ENCODE measurements at places on chromosomes 4 and X.

DNA sequence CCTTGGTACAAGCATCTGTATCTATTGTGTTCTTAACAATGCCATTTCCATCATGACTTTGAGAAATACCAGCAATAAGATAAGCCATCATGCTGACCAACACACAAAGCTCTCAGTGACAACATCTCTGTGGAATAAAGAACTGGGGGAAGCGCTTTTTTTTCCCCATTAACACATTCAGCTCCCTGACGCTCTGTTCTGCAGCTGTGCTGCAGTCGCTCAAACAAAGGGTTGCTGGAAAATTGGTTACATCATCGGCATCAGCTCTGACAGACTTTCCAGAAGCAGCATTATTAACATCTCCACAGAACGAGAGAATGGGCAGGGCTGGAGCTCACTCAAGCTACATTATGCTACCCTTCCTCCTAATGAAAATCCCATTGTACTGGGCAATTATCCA is 39.9 kb downstream of the DCX start:
- DNase-seq, result no peak

DNA sequence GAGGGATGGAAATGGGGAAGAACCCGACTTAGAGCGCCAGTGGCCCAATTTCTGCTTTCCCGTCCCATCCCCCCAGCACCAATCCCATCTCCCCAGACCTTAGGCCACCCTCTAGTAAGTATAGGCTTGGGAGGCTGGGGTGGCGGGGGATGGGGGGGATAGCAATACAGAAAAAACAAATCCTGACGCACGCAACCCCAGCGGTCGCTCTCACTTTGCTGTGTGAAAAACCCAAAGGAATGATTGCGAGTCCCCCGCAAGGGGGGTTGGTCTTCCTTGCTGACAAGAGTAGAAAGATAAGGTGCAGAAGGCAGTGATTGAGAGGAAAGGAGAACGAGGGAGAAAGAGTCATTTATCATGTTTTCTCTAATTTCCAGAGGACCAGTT is 863 bp downstream of the CPE start:
- DNase-seq, result peak; percentile 19

- DNase-seq, result no peak
These were observed 58.7 kb downstream of the MAMLD1 start for GRCh38 chrX:150421816-150422215.

- DNase-seq, result no peak
These were observed 20.7 kb upstream of the UCHL1 start for GRCh38 chr4:41236032-41236431.

DNA sequence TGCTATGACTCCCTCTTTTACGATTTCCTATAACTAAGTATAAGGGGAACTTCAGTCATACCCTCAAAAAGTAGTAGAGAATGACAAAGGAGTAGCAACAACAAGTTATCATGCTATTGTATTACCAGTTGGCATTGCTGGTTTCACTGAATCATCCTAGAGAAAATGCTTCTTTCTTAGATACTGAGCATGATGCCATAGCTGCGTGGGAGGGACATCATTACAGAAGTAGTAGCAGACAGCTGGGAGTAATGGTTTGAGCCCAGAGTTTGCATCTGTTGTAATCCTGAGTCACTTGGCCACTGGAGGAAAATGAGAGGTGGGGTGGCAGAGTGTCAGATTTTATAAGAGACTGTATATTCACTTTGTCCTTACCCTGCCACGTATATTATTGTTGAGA is 38.6 kb downstream of the MTMR1 start:
- DNase-seq, result no peak

DNA sequence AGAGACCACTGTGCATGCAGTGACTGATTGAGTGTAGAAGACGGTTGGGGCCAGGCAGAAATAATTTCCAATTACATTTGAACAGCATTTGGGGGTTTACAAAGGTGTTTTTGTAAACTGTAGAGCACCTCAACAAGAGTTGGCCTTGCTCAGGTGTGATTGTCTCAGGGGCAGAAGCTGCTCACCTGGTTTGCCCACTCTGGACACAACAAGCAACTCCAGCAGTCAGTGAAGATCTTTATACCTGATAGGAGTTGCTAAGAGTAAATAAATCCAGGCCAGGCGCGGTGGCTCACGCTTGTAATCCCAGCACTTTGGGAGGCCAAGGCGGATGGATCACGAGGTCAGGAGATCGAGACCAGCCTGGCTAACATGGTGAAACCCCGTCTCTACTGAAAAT is 221.3 kb downstream of the RAB28 start:
- no peak for DNase-seq

DNA sequence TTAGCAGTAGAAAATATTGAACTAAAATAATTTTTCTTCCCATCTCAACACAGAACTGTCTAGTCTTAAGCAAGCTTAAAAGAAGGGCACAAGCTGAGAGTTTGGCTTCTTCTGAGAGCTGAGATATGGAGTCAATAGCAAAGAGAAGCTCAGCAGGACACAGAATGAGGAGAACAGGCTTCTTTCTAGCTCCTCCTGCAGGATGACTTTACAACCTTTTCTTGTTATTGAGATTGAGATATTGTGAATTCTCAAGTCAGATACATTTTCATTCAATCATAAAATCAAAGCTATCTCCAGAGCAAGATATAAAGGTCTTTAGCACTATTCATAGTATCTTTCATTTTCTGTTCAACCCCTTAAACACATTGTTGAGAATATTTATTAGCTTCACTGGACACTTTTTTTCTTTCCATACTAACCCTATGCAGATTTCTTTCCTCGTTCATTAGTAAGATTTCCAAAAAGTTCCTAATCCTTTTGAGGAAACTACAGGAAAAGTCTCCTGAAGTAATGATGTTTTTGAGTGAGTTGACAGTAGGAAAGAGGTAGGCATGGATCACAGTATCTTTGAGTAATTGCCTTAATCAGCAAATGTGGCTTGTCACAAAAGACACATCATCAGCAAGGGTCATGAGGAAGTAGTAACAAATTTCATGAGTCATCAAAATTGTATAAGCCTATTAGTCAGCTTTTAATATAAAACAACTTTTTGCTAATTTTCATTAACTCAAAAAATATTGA is 17.8 kb upstream of the CXCL3 start:
- DNase-seq, result no peak

DNA sequence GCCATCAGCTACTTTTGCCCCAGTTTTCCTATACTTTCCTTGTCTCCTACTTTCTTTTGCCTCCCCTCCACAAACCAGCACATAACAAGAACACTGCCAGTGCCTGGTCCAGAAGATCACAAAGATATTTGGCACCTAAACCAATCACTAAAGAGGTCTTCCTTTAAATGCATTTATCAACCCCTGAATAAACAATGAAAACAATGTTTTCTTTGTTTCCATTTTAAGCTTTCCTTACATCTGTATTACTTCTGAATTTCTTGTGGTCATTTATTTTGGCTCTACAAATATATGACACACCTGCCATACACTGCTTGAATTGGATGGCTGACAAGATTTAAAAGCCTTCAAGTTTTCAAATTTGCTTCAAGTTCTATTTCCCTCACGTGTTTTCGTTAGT is 43.9 kb downstream of the MBNL3 start:
- DNase-seq, result no peak

DNA sequence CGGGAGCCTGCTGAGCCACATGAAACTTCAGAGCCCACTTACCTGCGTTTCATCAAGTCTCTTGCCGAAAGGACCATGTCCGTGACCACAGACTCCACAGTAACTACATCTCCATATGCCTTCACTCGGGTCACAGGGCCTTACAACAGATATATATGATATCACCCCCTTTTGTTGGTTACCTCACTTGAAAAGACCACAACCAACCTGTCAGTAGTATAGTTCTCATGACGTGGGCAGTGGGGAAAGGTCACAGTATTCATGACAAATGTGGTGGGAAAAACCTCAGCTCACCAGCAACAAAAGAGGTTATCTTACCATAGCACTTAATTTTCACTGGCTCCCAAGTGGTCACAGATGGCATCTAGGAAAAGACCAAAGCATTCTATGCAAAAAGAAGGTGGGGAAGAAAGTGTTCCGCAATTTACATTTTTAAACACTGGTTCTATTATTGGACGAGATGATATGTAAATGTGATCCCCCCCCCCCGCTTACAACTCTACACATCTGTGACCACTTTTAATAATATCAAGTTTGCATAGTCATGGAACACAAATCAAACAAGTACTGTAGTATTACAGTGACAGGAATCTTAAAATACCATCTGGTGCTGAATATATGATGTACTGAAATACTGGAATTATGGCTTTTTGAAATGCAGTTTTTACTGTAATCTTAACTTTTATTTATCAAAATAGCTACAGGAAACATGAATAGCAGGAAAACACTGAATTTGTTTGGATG is 129.9 kb downstream of the TET2 start:
- DNase-seq, result no peak

GRCh38 chr4:147981305-147981704 is 249.4 kb downstream of the ARHGAP10 start:
- no peak for DNase-seq

DNA sequence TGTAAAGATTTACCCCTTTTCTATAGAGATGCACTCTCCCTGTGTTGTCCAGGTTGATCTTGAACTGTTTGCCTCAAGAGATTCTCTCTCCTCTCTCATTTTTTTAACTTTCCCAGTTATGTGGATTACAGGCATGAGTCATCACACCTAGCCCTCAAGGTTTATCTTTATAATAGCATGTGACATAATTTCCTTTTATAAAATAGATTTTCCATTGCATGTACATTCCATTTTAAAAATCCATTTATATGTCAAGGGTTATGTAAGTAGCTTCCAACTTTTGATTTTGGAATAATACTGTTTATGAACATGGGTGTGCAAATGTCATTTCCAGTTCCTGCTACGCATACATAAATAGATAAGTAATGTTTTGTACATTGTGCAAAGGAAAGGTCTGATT is 20.6 kb downstream of the ZNF721 start:
- DNase-seq, result no peak

DNA sequence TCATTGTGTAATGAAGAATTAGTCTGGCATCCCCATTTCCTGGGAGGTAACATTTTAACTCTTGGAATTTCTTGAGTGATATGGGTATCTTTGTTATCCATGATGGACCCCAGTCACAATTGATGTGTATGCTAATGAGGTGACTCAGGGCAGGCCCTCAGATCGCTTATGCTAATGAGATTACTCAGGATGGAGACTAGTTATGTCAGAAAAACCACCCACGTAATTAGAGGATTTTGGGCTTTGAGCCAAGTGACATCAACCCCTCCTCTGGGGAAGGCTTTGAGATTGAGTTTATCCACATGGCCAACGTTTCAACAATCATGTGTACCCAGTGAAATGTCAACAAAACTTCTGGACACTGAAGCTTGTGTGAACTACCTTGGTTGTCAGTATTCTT is 772.7 kb downstream of the STPG2 start:
- no peak for DNase-seq

GRCh38 chr4:2961811-2962441 is 1.3 kb downstream of the NOP14 start:
- DNase-seq, result no peak

Measured in anterior cingulate cortex (tissue), 58 donors.